Activated CD4-positive, alpha-beta T cell treated with anti-CD3 and anti-CD28 coated beads, Interleukin-2, amount 50 U/mL, for 24 hours (primary cell): ENCODE measurements at places on chromosomes 3 and 15.

DNA sequence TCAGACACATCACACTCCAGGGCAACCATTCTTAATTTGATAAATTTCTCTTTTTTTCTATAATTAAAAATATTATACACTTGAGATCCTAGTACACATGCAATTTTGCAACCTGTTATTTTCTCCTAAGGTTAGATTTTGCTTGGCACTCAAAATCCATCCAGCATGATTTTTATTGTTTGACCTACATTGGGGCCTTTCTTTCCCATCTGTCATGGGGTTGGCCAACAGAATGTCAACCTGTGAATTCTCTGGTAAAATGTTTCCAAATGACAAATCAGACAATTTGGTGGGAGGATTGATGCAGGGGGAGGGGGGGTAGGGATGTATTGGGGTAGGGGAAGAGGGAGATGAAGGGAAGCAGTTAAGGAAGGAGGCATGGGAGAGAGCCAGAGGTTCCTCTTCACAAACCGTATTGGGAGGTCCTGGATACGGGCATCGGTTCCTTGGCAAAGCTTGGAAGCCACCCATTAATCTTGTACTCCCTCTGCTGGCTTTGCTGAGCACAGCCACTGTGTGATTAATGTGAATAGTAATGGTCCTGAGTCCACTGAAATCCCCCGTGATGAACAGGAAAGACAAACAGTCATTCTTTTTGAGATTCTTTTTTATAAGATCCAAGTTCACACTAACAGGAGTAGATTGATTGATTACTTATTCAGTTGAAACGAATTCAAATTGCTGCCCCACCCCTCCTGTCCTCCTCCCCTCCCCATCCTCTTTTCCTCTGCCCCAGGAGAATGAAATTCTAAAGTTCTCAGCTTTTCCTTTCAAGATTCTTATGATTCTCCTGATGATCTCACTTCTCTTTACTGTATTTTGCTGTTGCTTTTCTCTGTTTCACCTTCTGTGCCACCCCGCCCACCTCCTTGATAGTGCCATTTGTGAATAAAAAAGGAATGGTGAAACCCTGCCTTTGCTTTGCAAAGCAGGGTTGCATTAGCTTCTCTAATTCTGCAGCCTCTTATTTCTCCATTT, 82.2 kb upstream of the SLC25A26 start:
- no peak for DNase-seq

DNA sequence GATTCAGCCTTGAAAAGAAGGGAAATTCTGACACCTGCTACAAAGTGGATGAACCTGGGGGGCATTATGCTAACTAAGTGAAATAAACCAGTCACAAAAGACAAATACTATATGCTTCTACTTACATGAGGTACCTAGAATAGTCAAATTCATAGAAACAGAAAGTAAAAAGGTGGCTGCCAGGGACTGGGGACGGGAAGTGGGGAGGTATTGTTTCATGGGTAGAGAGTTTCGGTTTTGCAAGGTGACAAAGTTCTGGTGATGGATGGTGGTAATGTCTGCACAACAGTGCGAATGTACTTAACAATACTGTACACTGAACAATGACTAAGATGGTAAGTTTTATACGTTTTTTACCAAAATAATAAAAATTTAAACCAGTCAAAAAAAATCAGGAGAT, 4.8 kb downstream of the IDH2 start:
- peak; percentile 74 for DNase-seq

GRCh38 chr3:151293127-151293526, 14.8 kb upstream of the P2RY14 start:
- no peak for DNase-seq

DNA sequence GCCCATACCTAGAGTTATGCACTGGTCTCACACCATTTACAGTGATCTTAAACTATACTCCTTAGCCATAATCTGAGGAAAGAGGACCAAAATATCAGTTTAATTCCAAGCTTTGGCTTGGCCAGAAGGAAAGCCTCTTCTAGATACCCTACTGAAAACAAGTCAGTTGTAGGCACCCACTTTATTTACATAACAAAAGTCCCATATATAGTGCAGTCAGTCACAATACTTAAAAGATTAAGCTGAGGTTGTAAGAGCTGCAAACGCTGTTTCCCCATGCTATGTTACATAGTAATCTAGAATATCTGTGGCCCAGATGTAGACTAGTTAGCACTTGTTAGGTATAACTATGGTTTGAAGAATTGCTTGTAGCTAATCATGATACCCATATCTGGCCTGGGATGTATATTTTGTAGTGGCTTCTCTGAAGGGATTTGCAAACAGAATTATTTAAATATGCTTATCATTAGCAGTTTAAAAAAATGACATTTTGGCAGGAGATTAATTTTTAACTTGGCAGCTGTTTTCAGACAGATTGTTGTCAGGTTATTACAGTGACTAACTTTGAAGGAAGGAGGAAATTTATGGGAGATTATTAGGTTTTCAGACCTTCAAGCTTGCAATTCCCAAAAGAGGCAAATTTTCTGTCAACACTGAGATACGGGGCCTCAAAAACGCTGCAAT, 160.4 kb upstream of the SLC2A2 start:
- DNase-seq, result no peak

DNA sequence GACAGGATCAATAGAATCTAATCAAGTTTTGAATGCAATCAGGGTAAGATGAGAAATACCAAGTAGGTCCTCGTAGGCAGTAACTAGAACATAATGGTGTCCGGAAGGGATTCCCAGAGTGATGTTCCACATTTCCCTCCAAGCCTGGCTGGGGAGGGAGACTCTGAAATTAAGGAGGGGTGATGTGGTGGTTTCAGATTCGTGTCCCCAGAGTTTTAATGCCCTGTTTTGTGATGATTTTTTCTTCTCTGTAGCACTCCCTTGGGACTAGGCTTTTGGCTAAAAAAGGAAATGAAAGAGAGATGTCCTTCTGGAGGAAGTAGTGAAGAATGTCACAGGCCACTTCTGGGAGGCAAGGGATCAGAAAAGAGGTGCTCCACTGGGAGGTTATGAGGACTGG, 108.3 kb upstream of the CACNA2D3 start:
- DNase-seq, result no peak

GRCh38 chr3:52145736-52146110, 8.5 kb downstream of the POC1A start:
- DNase-seq, result no peak

GRCh38 chr3:48403533-48404439, 26.1 kb downstream of the PLXNB1 start:
- no peak for DNase-seq

GRCh38 chr15:65985387-65985786, 116.1 kb downstream of the RAB11A start:
- no peak for DNase-seq

DNA sequence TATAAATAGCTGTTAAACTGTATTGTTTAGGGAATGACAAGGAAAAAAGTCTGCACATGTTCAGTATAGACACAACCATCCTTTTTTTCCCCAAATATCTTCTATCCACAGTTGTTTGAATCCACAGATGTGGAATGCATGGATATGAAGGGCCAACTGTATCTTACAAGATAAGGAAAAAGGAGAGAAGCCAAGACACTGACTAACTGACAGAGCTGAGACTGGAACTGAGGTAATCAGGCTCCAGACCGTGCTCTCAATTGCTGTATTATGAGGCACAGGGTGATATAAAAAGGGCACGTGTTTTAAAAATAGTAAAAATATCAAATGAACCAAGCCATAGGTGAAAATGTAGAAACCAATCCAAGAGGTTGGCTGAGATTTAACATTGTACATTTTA, 49.0 kb downstream of the DHX36 start:
- no peak for DNase-seq

GRCh38 chr15:57696146-57696545, 10.4 kb upstream of the POLR2M start:
- no peak for DNase-seq

- DNase-seq, result no peak
Measured at GRCh38 chr3:37823189-37823588, 38.5 kb upstream of the CTDSPL start.

DNA sequence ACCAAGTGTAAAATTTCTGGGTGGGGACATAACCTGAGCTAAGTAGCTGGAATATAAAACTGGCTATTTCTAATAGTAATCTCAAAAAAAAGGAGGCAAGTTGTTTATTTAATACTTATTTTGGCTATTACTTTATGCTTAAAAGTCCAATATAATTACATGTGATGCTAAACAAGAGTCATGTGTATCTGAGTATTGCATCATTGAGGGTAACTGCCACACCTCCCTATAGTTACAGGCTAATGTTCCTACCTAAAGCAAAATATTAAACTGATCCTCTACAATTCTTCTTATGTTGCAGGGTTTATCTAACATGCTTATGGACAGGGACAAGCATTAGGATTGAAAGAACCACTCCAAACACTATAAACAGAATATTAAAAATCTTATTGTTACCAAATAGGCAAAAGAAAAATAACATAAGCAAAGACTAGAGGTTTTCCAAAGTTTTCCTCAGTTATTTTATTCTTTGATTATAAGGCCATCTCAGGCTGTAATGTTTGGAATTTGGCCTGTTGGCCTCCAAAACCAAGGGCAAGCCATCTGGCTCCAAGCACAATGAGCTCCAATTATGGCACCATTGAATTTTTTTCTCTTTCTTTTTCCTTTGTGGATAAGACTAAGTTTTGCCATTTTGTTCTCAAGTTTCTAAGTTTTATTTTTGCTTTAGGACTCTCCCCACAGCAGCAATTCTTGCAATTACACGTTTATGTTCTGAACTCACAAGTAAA, 75.8 kb upstream of the ABI3BP start:
- DNase-seq, result no peak

DNA sequence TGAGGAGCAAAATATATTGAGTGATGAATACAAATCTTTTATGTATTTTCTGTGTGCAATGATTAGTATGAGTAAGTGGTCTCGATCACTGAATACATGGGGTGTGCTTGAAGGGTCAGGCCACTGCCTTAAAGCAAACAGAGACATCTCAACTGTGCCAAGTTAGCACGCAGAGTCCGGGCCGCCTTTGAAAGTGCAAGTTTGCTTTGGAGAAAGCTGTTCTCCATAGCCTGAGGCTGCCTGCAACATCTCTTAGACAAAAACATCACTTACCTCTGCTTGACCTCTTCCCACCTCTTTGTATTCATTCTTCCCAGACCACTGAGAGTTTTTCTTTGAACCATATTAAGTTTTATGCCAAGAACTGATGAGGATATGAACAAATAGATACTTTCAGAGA, 267.0 kb downstream of the ZBTB20 start:
- no peak for DNase-seq

DNA sequence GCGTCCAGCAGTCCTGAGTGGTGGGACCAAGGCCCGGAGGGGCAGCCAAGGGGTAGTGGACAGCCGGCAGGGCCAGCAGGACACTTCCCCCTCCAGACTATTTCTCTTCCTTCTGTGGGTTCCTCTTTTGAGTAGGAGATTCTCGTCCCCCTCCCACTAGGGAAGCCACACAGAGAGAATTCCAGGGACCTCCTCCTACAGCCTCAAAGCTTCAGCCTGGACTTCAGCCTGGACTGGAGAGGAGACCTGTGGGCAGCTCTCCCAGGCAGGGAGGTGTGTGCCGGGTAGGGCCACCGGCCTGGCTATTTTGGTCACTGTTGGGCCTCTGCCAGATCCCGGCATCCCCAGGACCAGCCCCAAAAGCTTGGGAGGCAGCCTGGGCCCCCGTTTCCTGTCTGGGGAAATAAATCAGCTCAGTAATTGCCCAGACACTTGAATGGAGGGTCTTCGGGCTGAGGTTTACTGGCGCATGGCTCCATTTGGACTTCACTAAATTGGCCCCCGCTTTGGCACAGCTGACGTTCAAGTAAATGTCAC, 1.3 kb downstream of the SLC6A6 start:
- DNase-seq, result no peak

- DNase-seq, result no peak
Measured at GRCh38 chr3:33092496-33093254, 4.3 kb downstream of the GLB1 start.

DNA sequence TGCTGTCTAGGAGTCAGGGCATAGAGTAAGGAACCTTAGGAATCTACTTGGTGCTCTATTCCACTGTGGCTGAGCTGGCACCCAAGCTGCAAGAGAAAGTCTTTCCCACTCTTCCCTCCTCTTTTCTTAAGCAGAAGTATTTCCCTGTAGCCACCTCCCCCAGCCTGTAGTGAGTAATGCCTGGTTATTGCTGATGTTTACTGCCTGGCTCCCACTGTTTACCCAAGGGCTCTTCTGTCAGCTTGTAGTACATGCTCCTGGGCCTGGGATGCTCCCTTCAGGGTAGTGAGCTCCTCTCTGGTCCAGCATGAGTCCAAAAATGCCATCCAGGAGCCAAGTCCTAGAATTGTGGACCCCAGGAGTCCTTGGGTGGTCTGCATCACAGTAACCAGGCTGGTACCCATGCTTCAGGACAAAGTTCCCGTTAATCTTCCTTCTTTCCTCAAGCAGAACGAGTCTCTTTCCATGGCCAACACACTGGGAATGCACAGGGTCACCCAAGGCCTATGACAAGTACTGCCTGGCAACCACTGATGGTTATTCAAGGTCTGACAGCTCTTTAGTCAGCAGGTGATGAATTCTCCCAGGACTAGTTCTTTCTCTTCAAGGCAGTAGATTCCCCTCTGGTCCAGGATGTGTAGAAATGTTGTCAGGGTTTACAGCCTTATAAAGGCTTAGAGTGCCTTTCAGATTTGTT, 17.6 kb downstream of the GALK2 start:
- DNase-seq, result no peak

- no peak for DNase-seq
Measured at GRCh38 chr3:193134856-193135255, 106.2 kb upstream of the PLAAT1 start.

GRCh38 chr15:29046281-29046810, 160.6 kb downstream of the APBA2 start:
- no peak for DNase-seq

- no peak for DNase-seq
Measured at GRCh38 chr3:125054062-125054448, 1.7 kb downstream of the HEG1 start.

- no peak for DNase-seq
Measured at GRCh38 chr3:13480340-13481318, 523 bp downstream of the HDAC11 start.

- DNase-seq, result no peak
Measured at GRCh38 chr3:193819117-193820010, 226.4 kb downstream of the OPA1 start.

GRCh38 chr3:65830948-65831732, 207.6 kb downstream of the MAGI1 start:
- no peak for DNase-seq

DNA sequence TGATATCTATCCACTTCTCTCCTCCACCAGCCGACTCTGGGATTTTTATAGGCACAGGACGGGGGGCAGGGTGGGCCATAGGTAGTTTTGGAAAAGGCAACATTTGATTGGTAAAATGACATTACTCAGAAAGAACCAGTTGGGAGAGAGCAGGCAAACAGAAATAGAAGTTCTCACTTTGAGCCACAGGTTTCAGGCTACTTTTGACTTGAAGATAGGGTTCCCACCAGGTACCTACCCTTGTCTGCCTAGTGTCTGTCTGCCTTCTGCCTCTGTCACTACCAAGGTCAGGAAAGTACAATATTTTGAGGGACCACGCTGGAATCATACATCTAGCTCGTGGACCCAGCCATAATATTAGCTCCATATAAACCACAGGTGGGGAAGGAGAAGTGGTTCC, 412.9 kb upstream of the GRM7 start:
- no peak for DNase-seq
